ENCODE measurements at places on chromosomes 4 and X.
A peak's percentile ranks its signal among the peaks of the same experiment; 100 is the strongest.

DNA sequence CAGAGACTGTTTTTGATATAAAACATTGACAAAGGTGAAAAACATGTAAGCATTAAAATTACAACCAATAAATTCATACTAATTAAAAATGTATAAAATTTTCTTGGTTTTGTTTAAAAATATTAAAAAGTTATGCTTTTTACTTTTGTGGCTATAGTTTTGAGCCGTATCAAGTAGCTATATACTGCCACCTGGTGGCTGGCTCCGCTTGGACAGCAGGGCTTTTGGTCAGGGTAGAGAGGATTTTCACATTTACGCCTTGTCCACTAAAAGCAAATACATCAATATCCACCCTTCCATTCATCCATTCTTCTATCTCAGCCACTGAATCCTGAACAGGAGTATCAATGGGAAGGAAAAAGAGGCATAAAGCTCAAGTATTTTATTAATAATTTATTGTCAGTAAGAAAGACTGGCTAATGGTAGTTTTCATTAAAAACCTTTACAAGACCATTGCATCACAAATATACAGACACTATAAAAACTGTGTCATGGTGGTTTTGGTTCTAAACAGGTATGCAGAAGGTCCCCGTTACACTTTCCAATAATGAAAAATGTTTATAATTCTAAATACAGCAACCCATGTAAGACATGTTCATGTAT, 32.1 kb upstream of the MTNR1A start:
- peak; percentile 63 for DNase-seq

DNA sequence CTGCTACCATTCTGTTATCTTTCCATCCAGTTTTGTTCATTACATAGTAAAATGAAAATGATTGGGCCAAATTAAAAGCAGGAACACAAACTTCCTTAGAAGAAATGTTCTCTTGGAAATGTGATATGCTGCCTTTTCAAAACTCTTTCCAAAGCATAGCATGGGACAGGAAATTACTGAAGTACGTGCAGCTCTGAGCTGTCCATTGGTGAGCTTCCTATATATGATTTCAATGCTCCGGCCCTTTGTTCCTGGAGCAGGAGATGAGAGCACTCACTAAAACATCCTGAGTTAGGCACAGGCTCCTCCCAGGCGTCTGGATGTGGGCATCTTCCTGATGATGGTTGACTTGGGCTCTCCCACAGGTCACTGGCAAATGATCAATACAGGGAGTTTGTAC, 33.0 kb upstream of the ANXA3 start:
- no peak for DNase-seq

- DNase-seq, result no peak
Measured at GRCh38 chr4:86015412-86016350, 344.2 kb downstream of the MAPK10 start.

DNA sequence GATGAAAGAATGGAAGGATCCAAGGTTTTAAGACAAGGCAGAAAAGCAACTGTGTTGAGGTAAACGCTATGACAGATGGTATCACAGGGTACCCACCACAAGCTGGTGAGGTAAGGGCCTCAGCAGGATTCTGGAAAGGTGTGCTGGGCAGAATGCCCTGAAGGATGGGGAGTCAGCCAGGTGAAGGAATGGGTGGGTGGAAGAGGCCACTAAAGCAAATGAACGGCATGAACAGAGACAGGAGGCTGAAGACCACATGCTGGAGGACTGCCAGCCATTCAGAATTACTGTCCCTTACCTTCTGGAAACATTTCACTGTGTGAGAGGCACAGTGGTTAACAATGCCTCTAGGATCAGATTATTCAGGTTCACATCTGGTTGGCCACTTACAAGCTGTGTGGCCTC, 23.6 kb downstream of the GPRIN3 start:
- no peak for DNase-seq

DNA sequence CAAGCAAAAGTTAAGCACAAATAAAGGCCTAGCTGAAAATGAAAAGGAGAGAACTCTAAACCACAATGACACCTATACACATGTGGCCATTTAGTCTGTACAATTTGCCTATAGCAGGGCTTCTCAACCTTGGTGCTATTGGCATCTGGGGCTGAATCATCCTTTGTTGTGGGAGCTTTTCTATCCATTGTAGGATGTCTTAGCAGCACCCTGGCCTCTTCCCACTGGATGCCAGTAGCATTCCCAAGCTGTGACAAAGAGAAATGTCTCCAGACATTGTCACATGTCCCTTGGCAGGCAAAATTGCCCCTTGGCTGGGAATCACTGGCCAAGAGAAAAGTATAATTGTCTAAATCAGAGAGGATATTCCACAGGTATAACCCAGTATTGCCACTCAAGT, 13.5 kb upstream of the PRPS2 start:
- DNase-seq, result no peak

DNA sequence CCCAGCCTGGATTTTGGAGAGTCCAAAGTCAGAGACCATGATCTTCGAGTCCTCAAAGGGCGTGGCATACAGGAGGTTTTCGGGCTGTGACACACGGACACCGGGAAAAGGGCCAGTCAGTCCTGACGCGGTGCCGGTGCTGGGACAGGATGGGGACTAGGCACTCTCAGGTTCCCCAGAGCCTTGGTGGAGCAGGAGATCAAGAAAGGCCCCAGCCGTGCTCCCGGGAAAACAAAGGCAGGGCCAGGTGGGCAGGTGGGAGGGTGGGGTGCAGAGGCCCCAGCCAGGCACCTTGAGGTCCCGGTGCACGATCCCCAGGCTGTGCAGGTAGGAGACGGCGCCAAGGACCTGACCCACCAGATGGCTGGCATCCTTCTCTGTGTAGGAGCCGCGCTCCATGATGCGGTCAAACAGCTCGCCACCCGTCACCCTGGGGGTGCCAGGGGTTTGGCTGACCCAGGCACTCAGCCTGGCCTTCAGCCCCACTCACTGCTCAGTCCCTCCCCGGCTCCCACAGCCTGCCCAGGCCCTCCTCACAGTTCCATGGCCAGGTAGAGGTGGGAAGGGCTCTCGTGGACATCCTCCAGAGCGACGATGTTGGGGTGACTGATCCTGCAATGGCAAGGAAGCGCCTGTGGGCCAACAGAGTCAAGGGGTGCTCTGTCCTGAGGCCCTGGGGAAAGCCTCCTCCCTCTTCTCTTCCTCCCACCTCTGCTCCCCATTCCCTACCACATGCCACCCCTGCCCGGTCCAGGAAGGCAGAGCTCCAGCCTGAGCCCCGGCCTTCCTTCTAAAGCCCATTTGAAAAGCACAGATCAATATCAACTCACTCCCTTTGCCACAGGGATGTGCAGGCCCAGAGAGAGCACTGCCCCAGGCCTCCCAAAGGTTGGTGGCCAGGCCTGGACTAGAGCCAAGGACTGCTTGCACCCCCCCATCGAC, 1.8 kb downstream of the PNCK start:
- no peak for DNase-seq

- DNase-seq, result no peak
Measured at GRCh38 chr4:32909053-32909452, 2188.9 kb downstream of the PCDH7 start.

DNA sequence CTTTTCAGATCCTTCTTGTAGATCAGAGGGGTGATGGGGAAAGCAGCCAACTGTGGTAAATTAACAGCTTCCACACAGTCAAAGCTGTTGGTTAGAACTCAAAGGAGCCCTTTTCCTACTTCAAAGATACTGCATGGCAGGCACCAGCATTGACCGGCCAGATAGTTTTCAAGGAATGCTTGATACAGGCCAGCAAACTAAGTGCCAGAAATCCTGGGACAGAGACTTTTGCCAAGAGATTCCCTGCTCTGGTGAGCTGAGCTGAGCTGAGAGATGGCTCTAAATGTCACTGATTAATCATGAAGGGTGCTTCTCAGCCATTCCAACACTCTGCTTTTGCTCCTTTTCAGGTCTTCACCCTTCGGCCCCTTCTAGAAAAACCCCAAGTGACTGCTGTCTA, 131.6 kb upstream of the MED14 start:
- no peak for DNase-seq

GRCh38 chr4:158327525-158327924, 117.2 kb downstream of the TMEM144 start:
- DNase-seq, result no peak

DNA sequence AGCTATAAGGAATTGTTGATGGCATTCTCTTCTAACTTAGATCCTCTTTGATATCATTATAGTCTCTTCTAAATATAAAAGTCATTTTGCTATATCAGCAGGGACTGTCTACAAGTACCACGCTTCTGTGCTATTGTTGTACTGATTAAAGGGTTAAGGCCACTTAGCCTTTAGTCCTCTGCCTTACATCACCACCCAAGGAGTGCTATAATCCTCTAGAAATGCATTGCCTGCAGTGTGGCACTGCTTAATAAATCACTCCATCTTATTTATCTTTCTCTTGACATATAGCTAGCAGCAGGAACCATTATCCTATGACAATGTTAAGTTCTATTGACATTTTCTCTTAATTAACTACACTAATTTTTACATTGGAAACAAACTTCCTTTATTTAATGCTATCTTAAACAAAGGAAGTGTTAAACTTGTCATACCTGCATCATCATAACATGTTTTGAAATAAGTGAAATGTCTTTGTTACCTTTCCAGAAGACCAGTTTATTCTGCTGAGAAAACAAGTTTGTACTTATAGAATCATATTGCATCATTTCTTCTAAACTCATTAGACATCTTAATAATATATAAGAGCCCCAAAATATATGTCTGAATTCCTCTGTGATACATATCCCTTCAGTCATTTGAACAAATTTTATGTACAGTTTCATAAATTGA, 360.9 kb upstream of the ATOH1 start:
- DNase-seq, result no peak

GRCh38 chr4:183517781-183518180, 12.9 kb downstream of the ING2 start:
- no peak for DNase-seq

GRCh38 chr4:126853715-126854114, 779.0 kb upstream of the INTU start:
- DNase-seq, result no peak

- DNase-seq, result no peak
Measured at GRCh38 chr4:95478679-95479078, 70.1 kb downstream of the UNC5C start.

- DNase-seq, result no peak
Measured at GRCh38 chrX:95645738-95646137, 1038.9 kb upstream of the DIAPH2 start.

DNA sequence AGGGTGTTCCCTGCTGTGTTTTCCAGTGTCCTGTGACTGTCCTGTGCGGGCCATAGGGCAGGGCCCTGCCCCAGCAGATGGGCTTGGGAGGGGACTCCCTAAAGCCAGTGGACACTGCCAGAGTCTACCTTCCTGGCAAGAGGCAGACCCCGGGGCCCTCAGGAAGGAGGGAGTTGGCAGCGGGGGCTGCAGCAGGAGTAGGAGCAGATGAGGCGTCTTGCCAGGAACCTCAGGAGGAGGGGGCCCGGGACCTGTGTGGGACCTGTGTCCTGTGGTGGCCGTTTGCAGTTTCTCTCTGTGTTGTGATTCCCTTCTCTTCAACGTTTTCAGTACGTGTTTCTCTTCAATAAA, 3.8 kb downstream of the PNMA3 start:
- no peak for DNase-seq

DNA sequence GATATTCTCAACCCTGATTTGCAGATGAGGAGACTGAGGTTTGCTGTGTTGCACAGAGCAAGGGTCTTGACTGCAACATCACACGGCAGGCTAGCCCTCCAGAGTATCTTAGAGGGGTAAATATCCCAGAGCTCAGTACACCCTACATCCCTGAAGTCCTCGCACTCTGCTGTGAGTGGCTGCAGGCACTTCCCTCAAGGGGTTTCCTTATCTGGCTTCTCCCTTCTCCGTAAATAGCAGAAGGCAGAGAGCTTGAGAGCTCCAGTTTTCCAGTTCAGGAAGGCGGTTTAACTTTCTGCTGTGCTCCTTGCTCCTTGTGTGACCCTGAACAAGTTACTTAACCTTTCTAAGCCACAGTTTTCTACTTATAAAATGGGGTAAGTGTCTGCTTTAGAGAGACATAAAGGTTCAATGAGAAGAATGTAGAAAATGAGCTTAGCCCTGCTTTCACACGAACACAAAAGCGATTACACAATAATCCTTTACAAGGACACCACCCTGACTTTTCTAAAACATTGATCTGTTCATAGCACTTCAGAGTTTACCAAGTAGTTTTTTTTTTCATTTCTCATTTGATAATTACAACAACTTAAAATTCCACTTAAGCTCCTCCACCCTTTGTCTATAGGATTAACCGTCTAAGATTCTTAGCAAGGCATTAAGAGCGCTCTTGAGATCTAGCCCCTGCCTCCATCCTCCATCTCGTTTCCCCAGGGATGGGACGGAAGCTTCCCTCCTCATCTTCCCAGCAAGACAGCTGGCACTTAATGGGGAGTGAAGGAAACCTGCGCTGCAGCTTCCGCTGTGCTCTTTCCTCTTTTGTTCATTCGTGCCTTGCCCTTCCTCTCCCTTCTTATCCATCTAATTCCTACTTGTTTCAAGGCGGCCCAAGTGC, 68.4 kb downstream of the TAPT1 start:
- no peak for DNase-seq

- no peak for DNase-seq
Measured at GRCh38 chr4:67141586-67141985, 403.7 kb downstream of the CENPC start.

GRCh38 chrX:101729986-101730385, 70.3 kb upstream of the ARMCX2 start:
- no peak for DNase-seq

- DNase-seq, result no peak
Measured at GRCh38 chrX:49932791-49933190, 10.4 kb downstream of the CLCN5 start.

- DNase-seq, result no peak
Measured at GRCh38 chr4:124253080-124253479, 459.5 kb downstream of the ANKRD50 start.

DNA sequence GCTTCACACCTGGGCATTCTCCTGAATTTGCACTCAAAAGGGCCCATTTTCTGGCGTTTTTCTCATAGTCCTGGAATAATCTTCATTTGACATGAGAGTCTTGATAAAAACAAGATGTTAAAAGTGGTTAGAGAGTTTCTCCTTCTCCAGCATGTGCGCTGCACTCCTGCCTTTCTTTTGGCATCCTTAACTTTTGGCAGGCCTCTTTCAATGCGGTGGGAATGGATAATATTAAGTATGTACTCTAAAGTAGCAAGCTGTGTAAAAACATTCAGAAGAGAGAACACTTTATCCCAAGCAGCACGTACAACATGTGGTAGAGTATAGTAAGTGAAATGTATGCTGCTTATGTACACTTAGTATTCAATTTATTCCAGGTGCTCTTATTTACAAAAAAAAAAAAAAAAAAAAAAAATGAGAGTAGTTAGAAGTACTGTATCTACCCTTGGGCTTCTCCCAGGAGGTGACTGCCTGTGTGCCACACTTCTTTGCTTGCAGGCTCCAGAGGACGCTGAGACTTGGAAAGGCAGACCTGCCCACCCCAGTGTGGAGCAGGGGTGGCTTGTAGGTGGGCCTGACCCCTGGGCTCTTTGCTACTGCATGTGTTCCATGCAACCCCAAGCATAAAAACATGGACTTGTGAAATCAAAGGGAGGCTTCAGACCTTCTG, 3.9 kb downstream of the FGF2 start:
- no peak for DNase-seq

GRCh38 chr4:81404294-81404693, 67.4 kb downstream of the RASGEF1B start:
- no peak for DNase-seq
